ENCODE measurements at places on chromosomes 16 and 17.

GRCh38 chr17:28379814-28380801 is 8.6 kb downstream of the SARM1 start:
- DNase-seq: no peak

DNA sequence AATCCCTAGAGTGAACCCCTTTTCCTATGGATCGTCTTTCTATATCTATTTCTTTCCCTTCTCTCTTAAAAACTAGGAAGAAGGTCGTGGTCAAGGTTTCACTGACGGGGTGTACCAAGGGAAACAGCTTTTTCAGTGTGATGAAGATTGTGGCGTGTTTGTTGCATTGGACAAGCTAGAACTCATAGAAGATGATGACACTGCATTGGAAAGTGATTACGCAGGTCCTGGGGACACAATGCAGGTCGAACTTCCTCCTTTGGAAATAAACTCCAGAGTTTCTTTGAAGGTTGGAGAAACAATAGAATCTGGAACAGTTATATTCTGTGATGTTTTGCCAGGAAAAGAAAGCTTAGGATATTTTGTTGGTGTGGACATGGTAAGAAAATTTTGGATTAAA is 9.6 kb downstream of the CYLD start:
- DNase-seq: no peak

GRCh38 chr16:84199861-84200260 is 8.9 kb downstream of the ADAD2 start:
- no peak for DNase-seq

GRCh38 chr17:33664116-33664840 is 371.2 kb upstream of the ASIC2 start:
- DNase-seq: no peak

DNA sequence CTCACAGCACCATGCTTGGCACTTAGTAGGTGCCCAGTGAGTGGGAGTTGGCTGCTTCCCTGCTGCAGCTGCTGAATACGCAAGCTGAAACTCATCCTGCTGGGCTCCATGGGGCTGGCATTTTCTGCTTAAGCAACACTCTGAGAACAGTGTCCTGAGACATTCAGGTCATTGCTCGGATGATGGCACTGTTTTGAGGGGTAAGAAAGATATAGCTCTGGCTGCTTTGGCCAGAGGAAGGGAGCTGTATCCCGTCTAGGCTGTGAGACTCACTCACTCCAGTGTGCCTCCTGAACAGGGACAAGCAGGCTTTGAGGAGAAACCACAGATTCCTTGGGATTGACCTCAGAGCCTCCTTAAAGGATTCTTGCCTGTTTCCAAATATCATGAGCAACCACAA is 120.5 kb downstream of the CLEC16A start:
- DNase-seq: no peak

DNA sequence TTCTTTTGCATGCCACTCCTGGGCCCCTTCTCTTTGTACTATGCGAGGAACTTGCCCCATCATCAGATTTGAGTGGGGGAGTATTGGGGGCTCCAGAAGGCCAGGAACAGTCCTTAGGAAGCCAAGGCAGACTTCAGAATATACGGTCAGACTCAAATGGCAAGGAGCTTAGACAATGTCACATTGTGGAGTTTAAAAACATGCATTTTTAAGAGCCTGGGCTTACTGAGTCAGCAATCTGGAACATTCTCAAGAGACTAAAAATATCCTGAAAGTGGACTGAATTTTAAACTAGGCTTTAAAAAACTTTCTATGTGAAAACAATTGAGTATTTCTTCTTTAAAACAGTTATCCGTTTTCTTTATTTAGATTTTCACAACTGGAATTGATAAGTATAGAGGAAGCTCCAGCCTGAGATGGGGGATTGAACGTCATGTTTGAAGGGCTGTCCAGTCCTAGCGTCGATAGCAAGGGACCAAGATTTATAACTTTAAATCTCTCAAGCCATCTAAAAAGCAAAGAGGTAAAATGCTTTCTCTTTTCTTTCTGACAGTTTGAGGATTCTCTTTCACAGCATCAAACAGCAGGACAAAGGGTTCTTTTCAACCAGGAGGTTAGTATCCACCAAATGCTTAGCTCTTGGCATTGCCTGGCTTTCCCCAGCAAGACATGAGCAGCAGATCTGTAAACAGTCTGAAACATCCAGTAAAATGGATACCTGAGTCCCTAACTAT is 45.8 kb upstream of the CDRT4 start:
- no peak for DNase-seq

DNA sequence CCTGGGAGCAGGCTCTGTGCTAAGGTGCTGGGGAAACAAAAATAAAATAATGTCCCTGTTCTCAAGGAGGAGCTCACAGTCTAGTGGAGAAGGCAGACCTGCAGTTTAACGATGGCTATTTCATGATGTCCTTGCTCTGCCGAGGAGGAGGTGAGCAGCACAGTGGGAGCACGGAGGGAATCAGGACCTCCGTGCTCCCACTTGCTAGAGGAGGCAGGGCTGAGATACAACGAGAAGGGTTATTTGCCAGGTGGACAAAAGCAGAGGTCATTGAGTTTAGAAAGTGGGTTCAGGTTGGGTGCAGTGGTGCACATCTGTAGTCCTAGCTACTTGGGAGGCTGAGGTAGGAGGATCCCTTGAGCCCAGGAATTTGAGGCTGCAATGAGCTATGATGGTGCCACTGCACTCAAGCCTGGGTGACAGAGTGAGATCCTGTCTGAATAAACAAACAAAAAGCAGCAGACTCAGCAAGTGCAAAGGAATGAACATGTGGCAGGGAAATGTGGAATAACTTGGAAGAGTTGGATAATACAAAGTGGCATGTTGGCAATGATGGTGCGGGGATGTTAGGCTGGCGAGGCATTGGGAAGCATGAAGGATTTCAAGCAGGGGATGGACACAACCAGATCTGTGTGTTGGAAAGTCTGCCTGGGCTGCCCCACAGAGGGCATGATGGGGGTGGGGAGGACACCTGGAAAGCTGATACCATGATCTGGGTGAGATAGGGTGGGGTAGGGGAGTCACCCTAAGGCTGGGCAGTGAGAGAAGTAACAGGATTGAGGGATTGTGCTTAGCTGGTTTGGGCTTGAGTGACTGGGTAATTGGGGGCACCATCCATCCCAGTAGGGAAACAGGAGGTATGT is 12.8 kb upstream of the TNS4 start:
- DNase-seq: no peak

DNA sequence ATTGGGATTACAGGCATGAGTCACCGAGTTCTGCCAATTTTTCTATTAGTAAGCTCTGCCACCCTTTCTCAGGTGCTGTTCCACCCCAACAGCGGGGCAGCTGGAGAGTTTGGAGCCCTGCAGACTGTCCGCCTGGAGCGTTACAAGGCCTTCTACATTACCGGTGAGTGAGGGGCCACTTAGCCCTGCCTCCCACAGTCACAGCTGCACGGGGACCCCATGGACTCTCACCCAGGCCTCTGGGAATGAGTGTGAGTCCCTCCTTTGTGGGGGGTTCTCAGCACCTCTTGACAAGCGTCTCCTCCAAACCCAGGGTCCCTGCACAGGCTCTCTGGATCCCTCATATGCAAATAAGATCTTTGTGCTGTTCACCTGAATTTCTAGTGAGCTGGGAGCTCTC is 56.0 kb downstream of the WIPI1 start:
- no peak for DNase-seq

DNA sequence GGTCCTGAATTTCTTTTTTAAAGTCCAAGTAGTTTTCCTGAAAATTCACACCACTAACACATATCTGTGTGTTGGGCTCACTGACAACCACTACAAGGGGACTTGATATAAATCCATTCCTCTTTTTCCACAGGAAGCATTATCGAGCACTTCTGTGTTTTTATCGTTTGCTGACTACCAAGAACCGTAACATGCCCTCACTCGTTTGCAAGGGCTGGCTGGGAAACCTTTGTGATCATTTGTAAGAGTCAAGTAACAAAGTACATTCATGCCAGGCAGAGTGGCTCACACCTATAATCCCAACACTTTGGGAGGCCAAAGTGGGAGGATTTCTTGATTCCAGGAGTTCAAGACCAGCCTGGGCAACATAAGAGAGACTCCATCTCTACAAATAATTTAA is 62.1 kb downstream of the ZZEF1 start:
- DNase-seq: no peak

DNA sequence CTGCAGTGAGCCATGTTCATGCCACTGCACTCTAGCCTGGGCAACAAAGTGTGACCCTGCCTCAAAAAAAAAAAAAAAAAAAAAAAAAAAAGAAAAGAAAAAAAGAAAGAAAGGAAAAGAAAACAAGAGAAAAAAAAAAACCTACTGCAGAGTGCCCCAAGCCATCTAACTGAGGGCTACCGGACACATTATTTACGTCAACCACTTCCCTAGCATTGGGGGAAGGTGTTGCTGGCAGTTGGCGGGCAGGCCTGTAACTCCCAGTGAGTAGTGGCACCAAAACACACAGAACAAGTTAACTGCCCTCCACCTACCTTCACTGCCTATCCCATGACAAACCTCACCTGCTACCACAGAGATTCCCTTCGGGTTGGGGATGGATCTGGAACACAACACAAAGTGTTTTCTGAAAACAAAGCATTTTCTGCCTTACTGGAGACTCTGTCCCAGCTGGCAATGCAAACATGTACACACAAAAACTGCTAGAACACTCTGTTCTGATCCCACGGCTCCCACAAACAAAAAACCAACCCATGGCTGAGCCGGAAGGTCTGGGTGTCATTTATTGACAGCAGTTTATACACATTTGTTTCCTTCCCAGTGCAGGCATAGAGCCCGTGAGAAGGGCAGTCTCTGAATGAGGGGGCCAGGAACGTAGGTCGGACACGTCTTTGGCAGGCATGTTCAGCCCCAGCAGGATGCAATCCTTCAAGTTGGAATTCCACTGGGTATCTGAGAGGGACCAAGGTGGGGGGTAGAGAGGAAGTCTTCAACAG is 11.0 kb downstream of the PHB1 start:
- no peak for DNase-seq

DNA sequence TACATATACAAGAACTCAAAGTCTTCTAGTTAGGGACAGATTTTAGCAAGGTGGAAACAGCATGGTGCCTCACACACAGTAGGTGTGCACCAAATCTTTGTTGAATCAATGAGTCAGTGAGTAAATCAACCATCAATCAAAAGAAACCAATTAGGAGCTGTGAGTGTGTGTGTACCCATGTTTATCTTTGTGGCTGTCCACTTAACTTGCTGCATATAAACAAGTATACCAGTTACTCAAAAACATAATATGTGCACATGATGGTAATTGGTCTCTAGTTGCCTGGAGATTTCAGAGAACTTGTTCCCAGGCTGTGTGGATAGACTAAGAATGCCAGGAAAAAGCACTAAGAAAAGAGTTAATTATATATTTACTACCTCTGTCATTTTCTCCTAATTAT is 272.2 kb upstream of the CCL2 start:
- no peak for DNase-seq

DNA sequence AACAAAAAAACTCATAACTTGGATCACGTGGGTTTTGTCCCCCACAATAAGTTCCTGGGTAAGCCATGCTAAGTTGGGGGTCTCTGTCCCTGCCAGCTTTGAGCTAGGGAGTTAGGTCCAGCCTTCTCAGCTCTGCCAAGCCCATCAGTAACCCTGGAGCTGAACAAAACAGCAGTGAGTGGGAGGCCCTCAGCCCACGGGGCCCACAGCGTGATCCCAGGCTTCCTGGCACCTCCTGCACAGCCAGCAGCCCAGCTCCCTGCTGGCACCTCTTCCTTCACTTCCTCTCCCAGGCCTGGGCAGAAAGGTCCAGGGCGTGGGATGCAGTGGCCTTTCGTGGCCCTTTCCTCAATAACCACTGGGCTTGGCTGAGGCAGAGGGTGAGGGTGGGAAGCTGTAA is 35.5 kb upstream of the CDC42EP4 start:
- DNase-seq: no peak

DNA sequence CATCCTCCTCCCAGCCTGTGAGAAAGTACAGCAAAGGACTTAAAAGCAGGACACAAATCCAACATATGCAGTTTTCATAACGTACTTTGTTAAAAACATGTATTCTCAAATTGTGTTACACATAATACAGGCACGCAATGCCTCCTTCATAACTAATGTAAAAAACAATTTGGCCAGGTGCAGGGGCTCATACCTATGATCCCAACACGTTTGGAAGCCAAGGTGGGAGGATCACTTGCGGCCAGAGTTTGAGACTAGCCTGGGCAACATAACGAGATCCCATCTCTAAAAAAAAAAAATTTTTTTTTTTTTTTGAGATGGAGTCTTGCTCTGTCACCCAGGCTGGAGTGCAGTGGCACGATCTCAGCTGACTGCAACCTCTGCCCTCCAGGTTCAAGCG is 20.4 kb downstream of the TEX2 start:
- DNase-seq: no peak

DNA sequence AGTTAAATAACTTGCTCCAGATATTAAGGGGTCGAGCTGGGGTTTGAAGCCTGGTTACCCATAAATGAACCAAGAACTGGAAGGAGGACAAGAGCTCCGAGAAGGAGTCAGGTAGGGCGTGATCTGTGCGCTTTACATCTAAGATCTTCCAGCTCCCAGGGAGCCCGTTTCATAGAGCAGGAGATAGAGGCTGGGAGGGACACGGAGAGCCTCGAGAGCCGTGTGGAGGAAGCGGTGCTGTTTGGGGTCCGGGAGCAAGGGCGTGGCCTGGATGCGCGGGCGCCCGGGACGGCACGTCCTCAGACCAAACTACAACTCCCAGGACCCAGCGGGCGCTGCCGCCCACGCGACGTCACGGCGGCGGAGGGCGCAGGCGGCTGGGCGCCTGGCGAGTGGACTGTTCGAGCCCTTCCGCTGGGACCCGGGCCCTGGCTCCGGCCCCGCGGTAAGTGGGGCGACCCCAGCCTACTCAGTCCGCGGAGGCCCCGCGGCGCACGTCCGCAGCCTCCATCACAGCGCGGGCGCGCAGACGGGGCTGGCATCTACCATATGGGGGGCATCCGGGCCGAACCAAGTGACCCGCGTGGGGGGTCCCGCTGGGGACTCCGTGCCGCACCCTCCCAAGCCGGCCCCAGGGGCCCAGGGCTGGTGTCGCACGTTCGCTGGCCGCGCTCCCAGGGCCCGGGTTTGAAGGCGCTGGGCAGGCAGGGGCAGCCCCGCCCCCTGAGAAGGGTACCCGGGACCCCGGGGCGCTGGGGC is at the start of gene BCKDK:
Gene BCKDK (plus strand): TSS at position 352 of the 759 bp plus-strand sequence. CDS start 838 bp downstream, outside the sequence.
- peak; percentile 86 for DNase-seq

- DNase-seq: no peak
These were observed 53.1 kb downstream of the RPH3AL start for GRCh38 chr17:299546-299945.

DNA sequence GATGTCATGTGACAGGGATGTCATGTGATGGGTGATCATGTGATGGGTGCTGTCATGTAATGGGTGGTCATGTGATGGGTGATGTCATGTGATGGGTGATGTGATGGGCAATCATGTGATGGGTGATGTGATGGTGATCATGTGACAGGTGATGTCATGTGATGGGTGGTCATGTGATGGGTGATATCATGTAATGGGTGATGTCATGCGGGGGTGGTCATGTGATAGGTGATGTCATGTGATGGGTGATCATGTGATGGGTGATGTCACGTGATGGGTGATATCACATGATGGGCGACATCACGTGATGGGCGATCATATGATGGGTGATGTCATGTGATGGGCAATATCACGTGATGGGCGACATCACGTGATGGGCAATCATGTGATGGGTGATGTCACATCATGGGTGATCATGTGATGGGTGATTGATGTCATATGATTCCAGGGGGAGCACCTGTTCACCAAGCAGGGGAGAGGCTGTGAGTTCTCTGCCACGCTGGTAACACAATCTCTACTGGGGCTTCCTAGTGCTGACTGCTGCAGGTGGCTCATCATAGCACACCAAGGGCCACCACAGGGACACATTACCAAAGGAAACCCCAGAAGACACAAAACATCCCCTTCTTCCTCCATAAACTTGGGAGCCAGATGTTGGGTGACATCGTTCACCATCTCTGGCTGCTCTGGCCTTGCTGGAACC is 16.5 kb downstream of the CD300LB start:
- DNase-seq: peak; percentile 51

Data from activated T-cell treated with anti-CD3 and anti-CD28 coated beads, Interleukin-2, amount 50 U/mL, for 48 hours (primary cell).